Daoy (cell line): ENCODE measurements at places on chromosomes 11 and 22. TPM values are rescaled to one million over a fixed set of nuclear protein-coding genes. Genes with fewer than 3 reads are reported as not detected.

GRCh38 chr11:59754859-59755700, at the start of gene STX3:
Gene STX3 (plus strand): TSS chr11:59755376. CDS start chr11:59755606, 230 bp downstream.
- DNase-seq = peak; percentile 73

DNA sequence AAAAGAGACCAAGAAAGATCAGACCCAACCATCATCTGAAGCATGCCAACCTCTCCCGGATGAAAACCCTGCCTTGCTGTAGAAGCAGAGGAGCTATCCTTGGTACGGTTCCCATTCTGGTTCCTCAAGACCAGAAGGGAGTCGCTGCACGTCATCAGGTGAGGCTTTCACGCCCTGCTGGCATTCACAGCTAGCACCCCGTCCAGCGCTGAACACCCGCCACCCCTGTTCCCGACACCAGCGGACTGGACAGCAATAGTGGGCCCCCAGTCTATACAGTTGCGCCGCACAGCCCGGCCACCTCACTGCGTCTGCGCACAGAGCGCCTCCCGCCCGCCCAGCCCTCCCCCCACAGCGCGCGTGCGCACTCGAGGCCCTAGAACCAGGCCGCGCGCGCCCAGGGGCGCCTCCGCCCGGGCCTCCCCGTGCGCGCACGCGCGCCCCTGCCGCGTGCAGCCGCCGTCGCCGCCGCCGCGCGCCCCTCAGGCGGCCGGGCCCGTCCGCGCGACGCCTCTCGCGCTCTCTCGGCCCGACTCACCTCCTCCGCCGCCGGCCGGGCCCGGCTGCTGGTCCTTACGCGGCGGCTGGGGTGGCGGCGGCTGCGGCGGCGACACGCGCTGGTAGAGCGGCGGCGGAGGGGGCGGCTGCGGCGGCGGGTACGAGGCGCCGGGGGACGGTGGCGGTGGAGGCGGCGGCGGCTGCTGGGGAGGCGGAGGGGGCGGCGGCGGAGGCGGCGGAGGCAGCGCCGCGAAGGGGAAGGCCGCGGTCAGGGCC, 706 bp downstream of the SF1 start:
- peak; percentile 87 for DNase-seq

DNA sequence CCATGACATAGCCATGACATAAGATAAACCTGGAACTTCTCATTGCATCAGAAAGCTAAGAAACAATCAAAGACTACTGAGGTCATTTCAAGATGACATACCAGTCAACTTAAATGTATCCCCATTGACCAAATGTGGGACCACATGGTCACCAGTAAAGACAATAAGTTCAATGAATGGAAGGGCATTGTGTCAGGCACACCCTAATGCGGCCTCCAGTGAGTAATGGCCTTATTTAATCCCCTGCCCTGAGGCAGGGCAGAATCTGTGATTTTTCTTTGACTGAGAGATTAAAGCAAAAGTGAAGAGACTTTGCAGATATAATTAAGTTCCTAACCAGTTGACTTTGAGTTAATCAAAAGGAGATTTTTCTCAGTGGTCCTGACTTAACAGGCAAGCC, 17.3 kb upstream of the SYT8 start:
- DNase-seq = no peak

DNA sequence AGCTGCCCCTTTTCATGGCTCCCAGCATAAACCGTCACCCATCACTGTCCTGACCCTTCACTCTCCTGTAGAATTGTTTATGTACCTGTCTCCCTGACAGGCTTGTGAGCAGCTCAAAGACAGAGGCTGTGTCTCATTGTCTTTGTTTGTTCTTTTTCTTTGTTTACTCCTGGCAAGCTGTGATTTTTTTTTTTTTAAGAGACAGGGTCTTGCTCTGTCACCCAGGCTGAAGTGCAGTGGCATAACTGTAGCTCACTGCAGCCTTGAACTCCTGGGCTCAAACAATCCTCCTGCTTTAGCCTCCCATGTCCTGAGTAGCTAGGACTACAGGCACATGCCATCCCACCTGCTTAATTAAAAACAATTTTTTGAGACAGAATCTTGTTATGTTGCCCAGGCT, 9.7 kb downstream of the ARHGAP1 start:
- DNase-seq = no peak

Gene RAG2
- total RNA-seq = not detected in 2 replicates

Gene LINC01488
- total RNA-seq = not detected in 2 replicates

- no peak for DNase-seq
These were observed 1.2 kb upstream of the GTSE1 start for GRCh38 chr22:46295277-46295971.

DNA sequence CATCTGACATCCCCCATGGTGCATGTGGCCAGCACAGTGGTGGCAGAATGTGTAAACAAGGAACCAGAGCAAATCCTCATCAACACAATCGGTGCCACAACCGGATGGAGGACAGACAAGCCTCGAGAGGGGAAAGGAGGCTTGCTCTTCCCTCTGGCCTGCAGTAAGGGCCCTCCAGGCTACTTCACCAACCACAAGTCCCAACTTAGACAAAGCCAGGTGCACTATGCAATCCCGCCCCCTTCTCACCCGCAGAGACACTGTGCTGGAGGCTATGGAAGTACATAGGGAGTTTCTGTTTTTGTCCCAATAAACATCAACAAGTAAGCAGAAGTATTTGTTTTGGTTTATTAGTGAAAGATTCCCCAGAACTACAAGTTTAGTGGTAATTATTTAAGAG, 54.3 kb downstream of the SPATA19 start:
- DNase-seq = no peak

DNA sequence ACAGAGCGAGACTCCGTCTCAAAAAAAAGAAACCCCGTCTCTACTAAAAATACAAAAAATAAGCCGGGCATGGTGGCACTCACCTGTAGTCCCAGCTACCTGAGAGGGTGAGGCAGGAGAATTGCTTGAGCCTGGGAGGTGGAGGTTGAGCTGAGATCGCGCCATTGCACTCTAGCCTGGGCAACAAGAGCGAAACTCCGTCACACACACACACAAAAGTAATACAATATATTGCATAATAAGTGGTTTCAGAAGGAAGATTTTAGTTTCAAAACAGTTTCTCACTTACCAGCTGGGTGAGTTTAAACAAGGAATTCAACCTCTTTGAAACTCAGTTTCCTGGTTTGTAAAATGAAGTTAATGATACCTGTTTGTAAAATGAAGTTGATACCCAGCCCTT, 32.7 kb upstream of the HTR3A start:
- DNase-seq = no peak

DNA sequence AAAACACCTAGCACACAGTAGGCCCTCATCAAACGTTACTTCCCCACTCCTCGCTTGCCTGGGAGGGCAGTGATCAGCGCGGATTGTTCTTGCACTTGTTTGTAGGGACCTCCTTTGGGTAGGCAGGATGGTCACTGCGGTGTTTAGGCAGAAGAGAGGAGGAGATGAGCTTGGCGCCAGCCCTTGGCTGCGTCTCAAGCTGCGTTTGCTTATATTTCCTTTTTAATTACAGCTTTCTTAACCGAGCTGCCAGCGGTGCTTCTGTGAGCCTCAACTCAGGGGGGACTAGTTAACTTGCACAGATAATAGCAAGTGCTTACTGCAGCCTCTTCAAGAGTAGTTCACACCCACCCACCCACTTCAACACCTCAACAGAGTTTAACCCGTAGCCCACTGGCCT, 15.1 kb downstream of the IFT27 start:
- no peak for DNase-seq

Gene OR51B2
- total RNA-seq = not detected in 2 replicates

DNA sequence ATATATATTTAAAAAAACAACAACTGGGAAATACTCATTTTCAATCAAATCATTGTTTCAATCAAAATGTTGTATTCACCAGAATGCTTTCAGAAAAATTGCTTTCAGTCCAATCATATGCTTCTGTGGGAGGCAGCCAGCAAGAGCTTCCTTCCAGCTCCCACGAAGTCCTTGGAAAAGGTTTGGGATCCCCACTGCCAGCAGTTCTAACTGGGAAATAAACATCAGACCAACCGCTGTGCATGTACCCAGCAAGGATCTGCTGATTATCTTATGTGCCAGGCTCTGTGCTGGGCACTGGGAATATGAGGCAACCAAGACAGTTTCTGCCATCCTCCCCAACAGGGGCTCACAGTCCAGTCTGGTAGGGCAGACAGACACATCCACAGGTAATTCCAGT, 10.8 kb downstream of the RPS13 start:
- no peak for DNase-seq

DNA sequence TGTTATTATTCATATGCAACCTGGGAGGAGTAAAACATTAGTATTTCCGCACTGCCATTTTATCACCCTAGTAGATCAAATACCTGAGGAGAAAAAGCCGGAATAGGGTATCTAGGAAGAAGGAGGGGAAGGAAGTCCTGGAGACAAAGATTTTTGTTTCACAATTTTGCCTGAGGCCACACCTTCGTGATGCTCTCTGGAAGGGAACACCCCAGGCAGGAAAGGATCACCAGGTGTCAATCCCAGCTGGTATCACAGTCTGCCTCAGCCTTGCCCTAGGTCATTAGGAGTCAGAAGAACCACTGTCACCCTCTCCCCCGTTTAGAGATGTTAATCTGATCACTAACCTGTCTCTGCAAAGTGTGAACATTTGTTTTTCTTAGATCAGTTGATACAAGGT, 35.4 kb upstream of the IGSF9B start:
- no peak for DNase-seq

DNA sequence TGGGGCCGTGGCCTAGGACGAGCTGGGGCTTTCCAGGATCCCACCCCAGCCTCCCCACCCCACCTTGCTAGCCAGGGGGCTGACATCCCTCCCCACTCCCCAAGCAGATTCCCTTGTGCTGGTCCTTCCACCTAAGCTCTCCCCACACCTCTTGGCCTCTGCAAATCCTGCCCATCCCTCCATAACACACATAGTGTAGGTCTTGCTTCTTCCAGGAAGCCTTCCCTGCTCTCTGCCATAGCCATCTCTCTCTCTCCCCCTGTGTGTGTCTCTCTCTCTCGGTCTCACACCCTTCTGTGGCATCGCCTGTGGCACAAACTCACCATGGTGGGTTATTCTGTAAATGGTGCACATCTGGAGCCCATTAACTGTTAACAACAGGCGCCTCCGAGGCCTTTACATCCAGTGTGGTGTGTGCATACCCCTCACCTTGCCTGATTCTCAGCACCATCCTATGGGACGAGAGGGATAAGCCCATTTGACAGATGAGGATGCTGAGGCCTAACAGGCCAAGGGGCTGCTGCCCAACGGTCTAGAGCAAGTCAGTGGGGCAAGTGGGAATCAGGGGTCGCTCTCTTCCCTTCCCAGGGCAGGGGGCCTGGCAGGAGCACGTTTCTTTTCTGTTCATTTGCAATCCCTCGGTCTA, 22.2 kb upstream of the PICK1 start:
- no peak for DNase-seq

DNA sequence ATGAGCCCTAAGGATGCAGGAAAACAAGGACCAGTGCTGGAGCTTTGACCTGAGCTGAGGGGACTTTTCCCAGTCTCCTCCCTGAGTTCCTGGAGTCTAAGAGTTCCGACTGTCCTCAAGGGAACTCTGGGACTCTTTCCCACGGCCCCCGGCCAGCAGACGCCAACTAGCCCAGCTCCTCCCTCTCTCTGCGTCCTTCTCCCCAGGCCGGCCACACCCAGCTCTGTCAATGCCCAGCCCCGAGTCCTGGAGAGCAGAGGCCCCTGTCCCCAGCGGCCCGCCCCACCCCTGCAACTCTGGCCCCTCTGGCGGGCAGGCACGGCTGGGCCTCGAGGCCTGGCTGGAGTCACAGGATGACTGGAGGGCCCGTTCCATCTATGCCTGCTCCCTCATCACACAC, 29.8 kb downstream of the NECTIN1 start:
- no peak for DNase-seq

Gene KREMEN1
- 0.36 and 1.4 TPM in 2 replicates for total RNA-seq

- no peak for DNase-seq
These were observed 21.4 kb downstream of the INSC start for GRCh38 chr11:15136166-15136565.

GRCh38 chr11:60098508-60098907, 10.0 kb downstream of the MS4A2 start:
- DNase-seq = no peak

Gene POU2F3
- total RNA-seq = not detected in 2 replicates

DNA sequence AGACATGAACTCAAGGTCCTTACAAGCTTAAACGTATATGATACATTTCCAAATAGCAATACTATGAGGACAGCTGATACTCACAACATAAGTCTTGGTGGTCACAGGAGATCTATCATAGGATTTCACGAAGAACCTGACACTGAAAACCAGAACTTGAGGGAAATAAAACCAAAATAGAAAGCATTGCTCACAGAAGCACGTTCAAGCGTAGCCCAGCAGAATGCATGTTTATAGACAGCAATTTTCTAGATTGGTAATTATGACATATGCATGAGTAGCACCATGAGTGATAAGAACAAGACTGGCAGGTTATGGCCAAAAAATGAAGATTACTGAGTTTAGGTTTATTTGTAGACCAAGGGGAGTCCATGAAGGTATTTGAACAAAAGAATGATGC, 243.5 kb downstream of the ETS1 start:
- no peak for DNase-seq

Gene SMTNL1
- total RNA-seq = not detected in 2 replicates

DNA sequence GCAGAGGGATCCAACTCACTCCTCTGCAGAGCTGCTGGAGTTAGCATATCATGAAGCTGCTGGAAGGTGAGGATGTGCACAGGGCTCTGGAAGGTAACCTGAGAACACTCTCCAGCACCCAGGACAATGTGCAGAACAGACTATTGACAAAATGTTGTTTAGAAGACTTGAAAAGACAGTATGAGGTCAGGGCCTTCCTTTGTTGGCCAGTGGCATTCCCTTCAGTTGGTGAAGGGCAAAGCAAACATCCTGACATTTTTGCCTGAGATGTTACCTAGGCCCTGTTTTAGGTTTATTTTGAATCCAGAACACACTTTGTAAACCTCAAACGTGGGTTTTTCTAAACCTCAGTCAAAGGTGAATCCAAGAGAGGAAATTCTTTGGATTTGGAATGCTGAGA, 67.8 kb downstream of the DEPDC5 start:
- DNase-seq = no peak

Gene FAM227A
- 0.06 and 0.80 TPM in 2 replicates for total RNA-seq

Gene RASSF10
- 0.27 and 3.4 TPM in 2 replicates for total RNA-seq

GRCh38 chr11:75814677-75815344, at the start of gene UVRAG:
Gene UVRAG (plus strand): TSS chr11:75815210. CDS start chr11:75815408, 198 bp downstream.
- peak; percentile 98 for DNase-seq

GRCh38 chr11:47108214-47108613, 68.5 kb downstream of the ARFGAP2 start:
- no peak for DNase-seq

Gene KCNQ1
- total RNA-seq = 0.36 TPM in 1 of 2 replicates, not detected in the other

GRCh38 chr11:12668166-12668565, 6.1 kb upstream of the TEAD1 start:
- peak; percentile 48 for DNase-seq

DNA sequence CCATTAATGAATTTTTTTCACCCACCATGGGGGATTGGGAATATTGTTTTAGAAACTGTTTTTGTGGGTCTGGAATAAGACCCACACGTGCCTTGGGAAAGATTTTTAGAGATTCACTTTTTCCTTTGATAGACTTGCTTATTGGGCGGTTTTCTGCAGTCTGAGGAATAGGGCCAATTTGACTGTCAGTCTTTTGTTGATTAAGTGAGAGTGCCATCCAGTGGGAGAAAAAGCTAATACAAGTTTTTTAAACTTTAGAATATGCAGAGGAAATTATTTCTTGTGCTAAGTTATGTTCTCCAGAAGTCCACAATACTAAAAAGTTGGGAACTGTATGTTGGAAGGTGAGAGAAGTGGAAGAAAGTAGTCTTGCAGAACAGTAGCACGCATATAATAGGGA, 56.1 kb downstream of the PRMT3 start:
- DNase-seq = no peak

Gene OR6A2
- 0.06 TPM in 1 of 2 replicates, not detected in the other for total RNA-seq

Gene OR5D16
- not detected in 2 replicates for total RNA-seq

GRCh38 chr11:64624883-64625481, 34.0 kb downstream of the SLC22A12 start:
- DNase-seq = no peak
